Right ventricle myocardium inferior (tissue), 1 donor: ENCODE measurements at places on chromosomes 2 and 18. TPM values are rescaled to one million over a fixed set of nuclear protein-coding genes. Genes with fewer than 3 reads are reported as not detected.

GAL3ST2 gene
- total RNA-seq = not detected

TCF4 gene
- 57.8 TPM for total RNA-seq

CLEC4F gene
- 0.22 TPM for total RNA-seq

LYPD6 gene
- total RNA-seq = 0.14 TPM

PRR30 gene
- total RNA-seq = not detected

WDR43 gene
- total RNA-seq = 16.8 TPM

XDH gene
- total RNA-seq = not detected

DNA sequence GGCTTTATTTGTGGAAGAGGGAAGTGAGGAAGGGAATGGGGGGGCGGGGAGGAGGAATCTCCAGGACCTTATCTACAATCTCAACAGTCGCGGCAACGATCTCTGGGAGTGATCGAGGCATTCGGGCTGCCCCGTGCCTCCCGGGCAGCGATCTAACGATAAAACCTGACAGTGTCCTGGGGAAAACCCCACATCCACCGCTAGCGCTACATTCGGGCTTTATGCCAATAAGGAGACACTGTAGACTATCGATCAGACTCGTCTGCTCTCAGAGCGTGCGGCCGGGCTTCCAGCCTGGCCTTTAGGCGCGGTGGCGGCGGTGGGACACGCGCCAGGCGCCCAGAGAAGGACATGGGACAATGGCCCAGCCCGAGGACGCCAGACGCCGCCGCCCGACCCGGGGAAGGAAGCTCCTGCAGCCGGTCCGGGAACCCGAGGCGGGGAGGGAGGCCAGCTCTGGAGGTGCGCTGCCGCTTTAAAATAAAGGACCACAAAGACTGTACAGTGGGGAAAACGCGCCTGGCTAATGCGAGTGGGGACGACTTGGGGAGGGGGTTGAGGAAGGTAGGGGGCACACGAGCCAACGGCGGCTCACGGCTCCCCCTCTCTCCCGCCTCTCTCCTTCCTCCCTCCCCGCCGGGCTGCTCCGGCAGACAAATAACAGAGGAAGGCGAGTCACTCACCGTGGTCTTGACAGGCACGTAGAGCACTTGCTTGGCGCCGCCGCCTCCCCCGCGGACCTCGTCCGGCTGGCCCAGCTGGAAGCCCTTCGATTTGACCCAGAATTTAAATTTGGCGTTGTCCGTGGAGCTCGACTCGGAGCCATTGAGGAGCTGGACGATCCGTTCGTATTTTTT, 2.2 kb downstream of the NOL4 start:
- peak; percentile 60 for DNase-seq

DNA sequence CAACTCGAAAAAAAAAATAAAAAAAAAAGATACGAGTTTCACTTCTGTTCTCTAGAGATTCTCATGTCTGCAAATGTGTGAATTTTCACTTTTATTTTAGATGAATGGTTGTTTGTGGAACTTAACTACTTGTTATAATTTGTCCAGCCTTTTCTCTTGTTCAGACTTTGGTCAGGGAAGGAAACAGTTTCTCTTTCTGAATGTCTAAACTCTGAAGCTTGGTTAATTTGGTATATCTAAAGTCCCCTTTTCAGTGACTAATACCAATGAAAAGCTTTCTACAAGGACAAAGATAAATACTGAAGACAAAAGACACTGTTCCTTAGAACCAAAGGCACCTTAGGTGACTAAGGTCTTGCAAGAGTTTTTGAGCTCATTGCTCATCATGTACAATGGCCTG, 144.4 kb upstream of the PIEZO2 start:
- DNase-seq = no peak

GRCh38 chr2:206873423-206873822, 65.9 kb upstream of the CPO start:
- DNase-seq = no peak

SCN2A gene
- 0.16 TPM for total RNA-seq

GRCh38 chr2:168662651-168663208, 139.7 kb upstream of the NOSTRIN start:
- DNase-seq = no peak

DNA sequence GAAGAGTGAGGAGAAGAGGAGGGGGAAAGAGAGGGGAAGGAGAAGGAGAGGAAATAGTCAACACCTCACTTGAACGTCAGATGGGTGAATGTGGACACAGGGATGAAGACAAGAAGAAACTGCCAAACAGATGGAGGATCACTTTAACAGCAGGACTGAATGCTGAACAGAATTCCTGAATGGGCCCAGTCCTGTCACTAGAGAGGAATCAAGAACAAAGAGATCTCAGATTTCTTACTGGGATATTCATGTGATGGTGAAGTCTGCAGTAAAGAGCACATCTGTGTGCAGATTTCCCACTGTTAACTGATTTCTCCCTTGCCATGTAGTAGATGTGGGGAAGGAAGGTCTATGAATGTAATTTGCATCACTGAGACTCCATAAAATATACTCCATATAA, 135.4 kb downstream of the L3MBTL4 start:
- DNase-seq = no peak

COL4A4 gene
- 13.6 TPM for total RNA-seq

PDE11A gene
- 4.4 TPM for total RNA-seq

STK39 gene
- total RNA-seq = 17.7 TPM

GRCh38 chr2:240972636-240973521, 25.5 kb upstream of the SNED1 start:
- peak; percentile 30 for DNase-seq

DNA sequence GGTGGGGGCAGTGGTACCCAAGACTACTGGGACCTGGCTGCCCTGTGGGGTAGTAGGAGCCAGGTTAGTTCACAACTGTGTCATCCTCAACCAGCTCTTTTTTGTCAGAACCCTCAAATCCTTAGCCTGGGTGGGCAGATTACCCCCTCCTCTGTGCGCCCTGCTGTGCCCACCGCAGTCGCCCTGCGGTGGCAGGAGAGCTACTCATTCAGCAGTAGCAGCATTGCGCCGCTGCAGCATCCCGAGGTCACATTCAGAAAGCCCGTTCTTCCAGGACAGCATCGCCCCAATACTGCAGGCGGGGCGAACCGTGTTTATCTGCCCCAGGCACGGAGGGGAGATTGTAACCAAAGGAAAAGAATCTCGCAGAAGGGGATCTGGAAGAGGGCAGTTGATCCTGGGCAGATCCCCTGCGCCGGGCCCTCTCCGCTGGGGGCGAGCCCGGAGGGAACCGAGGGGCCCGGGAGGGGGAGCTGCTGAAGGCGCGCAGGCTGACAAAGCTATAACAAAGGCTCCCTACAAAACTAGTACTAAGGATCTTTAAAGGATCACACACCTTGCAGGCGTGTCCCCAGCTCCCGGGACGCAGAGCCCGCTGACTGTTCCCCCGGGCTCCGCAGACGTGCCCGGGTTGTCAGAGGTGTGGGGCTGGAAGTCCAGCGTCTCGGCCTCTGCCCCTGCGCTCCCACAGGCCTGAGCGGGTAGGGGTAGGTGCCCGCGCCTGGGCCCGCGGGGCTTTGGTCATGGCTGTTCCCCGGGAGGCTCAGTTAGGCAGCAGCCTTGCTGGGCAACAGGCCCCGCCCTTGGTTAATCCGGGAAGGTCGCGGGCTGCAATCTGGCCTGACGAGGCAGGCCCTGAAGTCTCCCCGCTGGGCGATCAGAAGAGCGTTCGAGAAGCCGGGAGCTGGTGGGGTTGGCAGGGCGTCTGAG, 13.2 kb downstream of the POU3F3 start:
- DNase-seq = peak; percentile 64

DNA sequence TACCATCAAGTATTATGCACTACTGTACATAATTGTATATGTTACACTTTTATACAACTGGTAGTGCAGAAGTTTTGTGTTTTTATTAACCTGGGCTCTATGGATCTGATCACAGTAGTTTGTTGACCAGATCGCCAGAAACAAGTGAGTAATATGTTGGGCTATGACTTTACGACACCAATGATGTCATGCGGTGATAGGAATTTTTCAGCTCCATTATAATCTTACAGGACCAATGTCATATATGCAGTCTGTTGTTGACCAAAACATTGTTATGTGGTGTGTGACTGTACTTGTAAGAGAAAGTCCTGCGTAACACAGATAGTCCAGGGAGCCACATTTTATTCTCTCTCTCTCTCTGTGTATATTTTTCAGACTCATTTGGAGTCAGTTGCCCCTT, 4.5 kb upstream of the ACOXL start:
- no peak for DNase-seq

GRCh38 chr2:120609826-120610395, 125.8 kb upstream of the GLI2 start:
- DNase-seq = no peak

FAM110C gene
- 2.9 TPM for total RNA-seq

DNA sequence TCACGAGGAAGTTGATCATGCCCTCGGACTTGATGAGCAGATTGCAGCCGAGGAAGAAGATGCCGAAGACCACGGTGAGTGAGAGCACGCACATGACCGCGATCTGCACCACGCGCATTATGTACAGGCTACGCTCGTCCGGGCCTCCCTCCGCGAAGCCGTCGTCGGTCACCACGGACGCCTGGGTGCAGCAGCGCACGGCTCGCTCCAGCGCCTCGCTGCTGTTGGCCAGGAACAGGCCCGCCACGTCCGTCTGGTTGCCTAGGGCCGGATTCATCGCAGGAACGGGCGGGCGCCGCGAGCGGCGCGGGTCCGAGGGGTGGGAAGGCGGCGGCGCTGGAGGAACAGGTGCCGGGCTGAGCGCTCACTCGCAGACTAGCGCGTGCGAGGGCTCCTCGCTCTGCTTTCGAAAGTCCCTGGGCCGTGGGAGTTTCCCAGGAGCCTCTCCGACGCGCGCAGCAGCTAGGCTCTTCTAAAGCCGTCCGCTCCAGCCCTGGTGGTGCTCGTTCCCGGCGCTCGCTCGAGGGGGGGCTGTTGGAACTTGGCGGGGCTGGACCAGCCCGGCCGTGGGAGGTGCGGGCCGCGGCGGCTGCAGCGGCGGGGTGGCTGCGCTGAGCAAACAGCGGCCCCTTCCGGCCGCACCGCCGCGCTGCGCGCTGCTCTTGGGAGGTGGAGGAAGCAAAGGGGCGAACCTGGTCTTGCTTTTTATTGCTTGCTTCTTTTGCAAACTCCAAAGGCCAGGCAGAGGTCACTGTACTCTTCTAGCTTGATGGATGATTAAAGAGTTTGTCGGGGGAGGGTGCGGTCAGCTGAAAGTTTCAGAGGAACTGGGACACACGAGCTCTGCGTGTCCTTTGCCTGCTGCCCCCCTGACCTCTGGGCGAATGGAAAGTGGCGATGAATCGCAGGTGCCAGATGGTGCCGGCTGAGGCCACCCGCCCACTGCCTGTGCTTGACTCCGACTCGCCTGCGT, at the start of gene RPRM:
Gene RPRM, minus strand, starts transcription at position 474 of the 973 bp plus-strand sequence. Its CDS starts 197 bp downstream, at position 277.
- DNase-seq = peak; percentile 78

NMUR1 gene
- total RNA-seq = 0.38 TPM

- no peak for DNase-seq
Observed at GRCh38 chr2:139201516-139201915, 421.3 kb upstream of the NXPH2 start.

DNA sequence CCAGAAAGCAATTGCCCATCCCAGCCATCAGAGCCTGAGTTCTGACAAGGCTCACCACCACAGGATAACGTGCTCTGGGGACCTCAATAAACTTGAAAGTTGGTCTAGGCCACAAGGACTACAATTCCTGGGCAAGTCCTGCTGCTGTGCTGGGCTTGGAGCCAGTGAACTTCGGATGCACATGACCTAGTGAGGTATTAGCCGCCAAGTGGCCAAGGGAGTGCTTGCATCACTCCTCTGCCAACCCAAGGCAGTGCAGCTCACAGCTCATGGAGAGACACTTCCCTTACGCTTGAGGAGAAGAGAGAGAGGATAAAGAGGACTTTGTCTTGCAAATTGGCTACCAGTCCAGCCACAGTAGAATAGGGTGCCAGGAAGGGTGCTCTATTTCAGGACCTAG, 219.6 kb downstream of the MBD2 start:
- DNase-seq = no peak

DNA sequence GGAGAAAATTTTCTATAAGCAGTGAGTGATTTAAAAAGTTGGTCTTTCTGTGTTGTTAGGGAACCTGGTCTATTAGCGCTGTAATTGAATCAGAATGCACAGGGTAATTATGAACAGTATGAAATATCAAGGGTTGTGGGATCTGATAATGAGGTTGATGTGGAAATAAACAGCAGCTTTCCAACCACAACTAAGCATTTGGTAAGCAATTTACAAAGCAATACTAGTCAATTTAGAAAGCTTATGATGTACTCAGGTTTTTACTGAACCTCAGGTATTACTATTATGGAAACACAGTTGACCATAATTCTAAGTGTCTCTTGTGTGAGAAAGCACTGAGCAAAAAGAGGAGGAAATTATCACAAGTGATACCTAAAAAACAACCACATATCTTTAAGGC, 11.0 kb upstream of the SMCHD1 start:
- DNase-seq = no peak

OTX1 gene
- total RNA-seq = not detected

GRCh38 chr2:119369845-119370244, 3.1 kb downstream of the DBI start:
- no peak for DNase-seq

- DNase-seq = no peak
Observed at GRCh38 chr2:64681479-64681967, 27.8 kb upstream of the SERTAD2 start.

MARCHF4 gene
- 0.08 TPM for total RNA-seq

- DNase-seq = no peak
Observed at GRCh38 chr2:155842103-155842502, 490.4 kb downstream of the NR4A2 start.

PROM2 gene
- 0.32 TPM for total RNA-seq

GRCh38 chr2:184186436-184186835, 411.9 kb upstream of the ZNF804A start:
- no peak for DNase-seq

DNA sequence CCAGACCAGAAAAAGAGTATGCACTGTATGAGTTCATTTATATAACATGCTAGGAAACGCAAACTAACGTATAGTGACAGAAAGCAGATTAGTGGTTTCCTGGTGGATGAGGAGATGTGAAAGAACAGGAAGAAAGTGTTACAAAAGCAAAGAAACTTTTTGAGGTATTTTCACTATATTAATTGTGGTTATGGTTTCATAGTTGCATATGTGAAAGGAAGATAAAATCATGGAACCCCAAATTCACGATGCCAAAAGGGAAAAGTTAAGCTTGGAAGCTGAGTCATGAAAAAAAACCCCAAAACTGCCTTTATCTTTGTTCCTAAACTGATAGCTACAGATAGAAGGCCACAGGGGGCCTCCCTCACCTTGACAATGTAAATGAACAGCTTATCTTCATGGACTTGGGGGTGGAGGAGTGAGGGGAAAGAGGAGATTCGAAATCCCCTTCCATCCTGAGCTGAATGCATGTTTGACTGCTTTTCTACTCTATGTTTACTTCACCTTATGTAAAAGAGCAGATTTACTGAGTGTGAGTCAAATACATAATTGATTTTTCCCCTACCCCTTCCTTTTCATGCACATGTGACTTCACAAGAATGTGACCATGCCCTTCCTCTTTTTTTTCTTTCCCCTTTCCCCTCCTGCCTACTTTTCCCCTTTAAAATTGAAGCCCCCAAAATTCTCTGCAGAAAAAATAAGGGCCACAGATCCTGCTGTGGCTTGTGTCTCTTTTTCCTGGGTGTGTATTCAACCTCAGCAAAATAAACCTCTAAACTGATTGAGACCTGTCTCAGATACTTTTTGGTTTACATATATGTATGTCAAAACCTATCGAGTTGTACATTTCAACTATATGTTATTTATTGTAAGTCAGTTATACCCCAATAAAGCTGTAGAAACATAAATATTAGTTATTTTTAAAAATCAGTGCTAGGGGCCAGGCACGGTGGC, 100.1 kb upstream of the TLK1 start:
- no peak for DNase-seq
